ENCODE measurements at places on chromosomes 11 and 22.

GRCh38 chr11:43758927-43759326 is 78.4 kb downstream of the HSD17B12 start:
- no peak for DNase-seq

GRCh38 chr11:1848640-1849430 is 4.0 kb upstream of the LSP1 start:
- DNase-seq, result no peak

DNA sequence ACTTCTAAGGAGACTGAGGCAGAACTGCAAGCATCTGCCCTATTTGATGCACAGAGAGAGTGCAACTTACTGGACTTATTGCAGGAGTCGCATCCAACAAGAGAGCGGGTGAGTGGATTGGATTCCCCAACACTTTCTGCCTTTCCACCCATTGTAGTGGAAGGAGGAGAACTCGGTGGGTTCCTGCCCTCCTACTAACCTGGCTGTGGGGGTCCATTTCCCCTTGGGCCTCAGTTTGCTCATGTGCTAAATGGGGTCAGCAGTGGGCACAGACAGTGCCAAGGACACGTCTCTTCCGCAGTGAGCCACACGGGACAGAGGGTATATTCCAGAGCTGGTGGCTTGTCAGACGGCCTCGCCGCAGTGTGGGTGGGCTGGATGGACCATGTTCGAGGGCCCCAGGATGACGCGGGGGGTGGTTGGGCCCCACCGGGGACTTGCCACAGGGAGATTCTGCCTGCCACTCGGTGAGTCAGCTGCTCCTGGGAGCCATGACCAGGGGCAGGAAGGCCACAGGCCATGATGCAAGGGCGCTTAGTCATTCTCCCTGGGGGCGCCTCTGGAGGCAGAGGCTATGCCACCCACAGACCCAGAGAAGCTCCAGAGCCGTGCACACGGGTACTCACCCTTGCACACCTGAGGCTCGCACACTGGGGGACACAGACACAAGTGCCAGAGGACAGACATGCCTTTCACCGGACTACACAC is 8.2 kb downstream of the ALX4 start:
- DNase-seq, result no peak

DNA sequence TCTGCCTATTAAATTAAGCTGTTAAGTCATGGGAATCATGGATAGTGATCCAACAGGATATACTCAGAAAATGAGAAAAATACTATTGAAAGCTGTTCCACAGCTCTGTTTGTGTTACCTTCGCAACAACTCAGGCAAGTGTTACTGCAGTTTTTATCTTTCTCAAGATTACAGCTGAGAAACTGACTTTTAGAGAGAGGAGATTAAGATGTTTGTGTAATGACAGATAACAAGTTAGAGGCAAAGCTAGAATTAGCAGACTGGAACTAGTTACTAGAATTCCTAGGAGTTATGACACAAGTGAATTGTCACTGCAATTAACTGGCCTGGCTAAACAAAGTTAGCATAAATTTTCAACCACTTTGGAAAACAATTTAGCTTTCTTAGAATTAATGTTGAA is 1.6 kb downstream of the SLN start:
- no peak for DNase-seq

GRCh38 chr11:102197670-102198139 is 87.5 kb downstream of the YAP1 start:
- DNase-seq, result no peak

- DNase-seq, result no peak
These were observed 257.3 kb upstream of the ISX start for GRCh38 chr22:34808618-34809017.

- no peak for DNase-seq
These were observed 270.8 kb downstream of the SBF2 start for GRCh38 chr11:10023212-10023611.

DNA sequence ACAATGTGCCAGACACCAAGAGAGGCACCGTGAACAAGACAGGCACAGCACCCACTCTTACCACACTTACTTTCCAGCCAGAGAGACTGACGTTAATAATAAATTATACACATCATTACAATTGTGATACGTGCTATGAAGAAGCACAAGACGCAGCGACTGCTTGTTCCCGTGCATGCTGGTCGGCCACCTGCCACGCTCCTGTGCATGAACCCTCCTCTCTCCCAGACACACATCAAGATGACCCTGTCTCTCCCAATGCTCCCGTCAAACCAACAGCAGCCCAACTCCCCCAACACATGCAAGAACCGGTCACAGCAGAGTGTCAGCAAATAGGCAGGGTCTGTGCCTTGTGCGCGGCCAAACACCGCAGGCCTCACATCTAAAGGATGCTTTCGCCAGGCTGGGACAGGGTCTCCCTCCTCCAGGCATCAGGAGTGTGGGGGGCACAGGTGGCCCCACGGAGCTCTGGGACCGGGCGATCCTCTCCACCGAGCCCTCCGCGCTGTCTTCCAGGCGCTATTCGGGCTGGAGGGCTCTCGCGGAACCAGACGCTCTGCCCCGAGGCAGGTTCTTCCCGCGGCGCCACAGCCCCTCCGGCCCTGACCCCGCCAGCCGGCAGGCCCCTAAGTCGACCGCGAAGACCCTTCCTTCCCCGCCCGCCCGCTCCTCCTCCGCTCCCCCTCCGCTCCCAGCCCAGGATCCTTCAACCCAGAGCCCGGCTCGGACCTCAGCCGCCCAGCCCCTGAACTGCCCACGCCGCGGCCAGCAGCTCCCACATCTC is 533 bp downstream of the SERGEF start:
- DNase-seq, result no peak

DNA sequence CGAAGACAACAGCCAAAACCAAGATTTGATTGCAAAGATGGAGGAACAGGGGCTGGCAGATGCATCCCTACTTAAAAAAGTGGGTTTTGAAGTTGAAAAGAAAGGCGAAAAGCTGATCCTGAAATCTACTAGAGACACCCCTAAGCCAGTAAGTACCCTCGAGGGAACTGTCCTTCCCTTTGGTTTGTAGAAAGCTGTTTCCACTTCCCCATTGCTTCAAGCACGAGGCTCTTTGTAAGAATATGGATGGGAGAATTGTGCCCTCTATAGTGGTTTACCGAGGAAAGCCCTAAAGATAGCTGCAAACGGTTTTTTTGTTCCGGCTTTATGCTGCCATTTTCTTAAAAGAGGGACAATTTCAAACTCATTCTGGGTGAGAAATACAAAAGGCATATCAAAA is 133.9 kb downstream of the WNT7B start:
- DNase-seq, result no peak
